Effector memory CD8-positive, alpha-beta T cell (primary cell): ENCODE measurements at places on chromosomes 7 and 10.
A peak's percentile ranks its signal among the peaks of the same experiment; 100 is the strongest.

DNA sequence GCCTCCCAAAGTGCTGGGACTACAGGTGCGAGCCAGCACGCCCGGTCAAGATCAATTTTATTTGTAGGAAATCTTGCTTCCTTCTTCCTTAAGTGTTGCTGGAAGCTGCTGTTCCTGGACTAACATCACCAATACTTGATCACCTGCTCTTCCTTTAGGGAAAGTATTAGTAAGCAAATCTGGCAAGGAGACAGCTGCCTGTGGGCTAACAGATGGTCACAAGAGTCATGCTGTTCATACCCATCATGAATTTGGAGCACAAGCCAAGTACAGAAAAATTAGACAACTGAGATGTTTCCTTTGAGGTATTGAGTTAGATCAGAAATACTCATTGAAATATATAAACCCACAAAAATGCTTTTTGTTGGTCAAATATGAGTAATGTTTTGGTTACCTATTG, 27.9 kb downstream of the BAIAP2L1 start:
- no peak for DNase-seq

GRCh38 chr7:24821045-24821753, 63.9 kb upstream of the GSDME start:
- peak; percentile 75 for DNase-seq

DNA sequence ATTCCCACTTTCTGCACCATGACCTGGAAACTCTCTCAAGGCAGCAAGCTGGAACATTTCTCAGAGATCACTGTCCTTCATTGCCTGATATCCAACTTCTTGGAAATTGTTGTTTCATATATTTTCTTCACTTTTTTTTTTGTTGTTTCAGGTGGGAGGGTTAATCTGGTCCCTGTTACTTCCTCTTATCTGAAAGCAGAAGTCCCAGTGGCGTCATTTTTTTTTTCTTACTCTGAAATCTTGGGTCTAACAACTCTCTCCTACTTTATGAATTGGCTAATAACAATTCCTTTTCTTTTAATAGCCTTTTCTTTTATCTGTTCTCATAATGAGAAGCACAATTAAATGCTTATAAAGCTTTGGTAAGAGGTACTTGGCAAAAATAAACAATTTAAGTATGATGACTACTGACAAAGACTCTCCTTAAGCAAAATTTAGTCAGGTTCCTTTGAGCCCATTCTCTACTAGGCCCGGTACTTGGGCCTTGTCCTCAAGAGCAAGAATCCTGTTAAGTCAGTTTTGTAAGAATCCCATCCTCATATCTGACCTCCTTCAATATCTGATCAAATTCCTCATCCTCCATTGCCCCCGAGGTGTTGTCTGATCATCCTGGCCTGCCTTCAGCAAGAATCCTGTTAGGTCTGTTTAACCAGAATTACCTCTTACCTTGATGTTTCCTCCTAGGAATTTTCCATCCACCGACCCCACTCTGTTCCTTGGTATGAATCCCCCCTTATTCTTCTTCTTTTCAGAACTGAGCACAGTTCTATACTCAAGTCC, 11.5 kb upstream of the CC2D2B start:
- DNase-seq: no peak

- DNase-seq: no peak
These were observed 9.6 kb downstream of the BCL7B start for GRCh38 chr7:73547841-73548240.

DNA sequence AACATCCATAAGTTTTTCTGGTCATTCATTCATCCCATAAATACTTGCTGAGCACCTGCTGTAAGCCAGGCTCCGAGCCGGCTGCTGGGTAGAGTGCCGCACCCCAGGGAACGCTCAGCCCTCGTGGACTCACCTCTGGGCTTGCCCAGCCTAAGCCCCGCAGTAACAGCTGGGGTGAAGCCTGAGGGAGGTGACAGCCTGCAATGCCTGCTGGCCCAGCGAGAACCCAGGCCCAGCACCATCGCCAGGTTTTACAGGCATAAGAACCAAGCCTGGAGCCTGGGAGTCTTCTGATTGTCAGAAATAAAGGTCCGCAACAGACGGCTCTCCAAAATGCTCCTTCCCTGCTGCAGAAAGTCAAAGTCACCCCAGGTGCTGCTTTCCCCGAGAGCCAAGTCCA, 205.4 kb downstream of the ZMYND11 start:
- no peak for DNase-seq

GRCh38 chr7:94466516-94466915, 43.1 kb upstream of the CASD1 start:
- no peak for DNase-seq

DNA sequence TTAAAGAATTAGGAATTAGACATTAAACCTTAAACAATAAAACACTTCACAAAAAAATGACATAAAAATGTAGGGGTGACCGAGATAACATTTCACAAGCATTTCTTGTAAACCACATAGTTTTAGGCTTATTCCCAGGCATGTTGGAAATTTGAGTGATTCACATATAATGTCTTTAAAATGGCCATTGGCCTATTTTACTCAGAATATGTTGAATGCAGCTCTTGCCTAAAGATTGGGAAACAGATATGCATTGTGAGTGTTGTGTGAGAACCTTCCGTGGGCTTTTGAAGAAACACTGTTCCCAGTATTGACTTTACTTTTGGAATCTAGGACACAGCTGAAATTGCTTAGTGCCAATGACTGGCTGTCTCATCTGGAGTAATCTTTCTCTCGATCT, 79.6 kb downstream of the ARL5B start:
- no peak for DNase-seq
